AG09309 (cell line): ENCODE measurements at places on chromosomes 6 and 20.

- no peak for DNase-seq
Observed at GRCh38 chr6:25387483-25387882, 108.3 kb downstream of the CARMIL1 start.

GRCh38 chr6:131080084-131080483, 17.0 kb upstream of the EPB41L2 start:
- DNase-seq: no peak

GRCh38 chr20:47677635-47678453, 107.4 kb downstream of the SULF2 start:
- no peak for DNase-seq

DNA sequence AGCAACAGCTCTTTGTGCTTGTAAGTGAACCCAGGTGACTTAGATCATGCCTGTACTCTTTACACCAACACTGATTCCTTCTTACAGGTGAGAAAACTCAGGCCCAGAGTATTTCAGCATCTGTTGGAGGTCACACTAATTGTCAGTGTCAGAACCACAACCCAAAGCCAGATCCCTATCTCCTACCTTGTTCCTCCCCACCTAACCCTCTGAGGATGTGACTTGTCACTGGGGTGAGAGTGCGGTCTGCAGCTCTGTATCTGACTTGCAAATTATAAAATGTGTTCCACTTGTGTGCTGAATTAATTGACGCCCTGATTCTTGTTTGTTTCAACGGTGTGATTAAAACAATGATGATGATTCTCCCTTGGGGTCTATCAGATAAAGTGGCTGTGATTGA, 232.5 kb upstream of the KCNG1 start:
- DNase-seq: no peak

GRCh38 chr20:9699181-9699580, 139.7 kb downstream of the PAK5 start:
- DNase-seq: no peak

DNA sequence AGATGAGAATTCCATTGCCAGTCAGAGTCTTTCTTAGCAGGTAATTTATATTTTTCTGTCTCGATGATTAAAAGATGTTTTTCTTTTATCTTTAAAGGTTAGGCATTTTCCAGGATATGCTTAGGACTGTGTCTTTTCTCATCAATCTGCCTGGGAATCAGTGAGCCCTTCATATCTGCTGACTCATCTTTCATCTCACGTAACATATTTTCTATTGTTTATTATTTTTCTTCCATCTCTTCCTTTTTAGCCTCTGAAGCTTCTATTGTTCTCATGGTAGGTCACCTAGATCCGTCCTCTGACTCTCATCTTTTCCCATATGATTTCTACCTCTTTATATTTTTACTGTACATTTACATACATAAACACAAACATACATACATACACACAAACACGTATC, 8.7 kb downstream of the CCDC28A start:
- no peak for DNase-seq

DNA sequence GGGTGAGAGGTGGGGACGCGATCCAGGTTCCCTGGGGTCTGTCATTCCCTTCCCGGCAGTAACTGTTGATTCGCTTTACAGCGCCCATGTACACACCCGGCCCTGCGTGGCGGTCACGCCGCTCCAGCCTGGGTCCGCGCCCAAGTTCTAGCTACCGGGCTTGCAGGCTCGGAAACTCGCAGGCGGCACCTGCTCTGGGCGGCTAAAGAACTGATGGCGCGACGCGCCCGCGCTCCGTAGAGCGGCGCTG, 1.4 kb upstream of the POU3F2 start:
- no peak for DNase-seq

DNA sequence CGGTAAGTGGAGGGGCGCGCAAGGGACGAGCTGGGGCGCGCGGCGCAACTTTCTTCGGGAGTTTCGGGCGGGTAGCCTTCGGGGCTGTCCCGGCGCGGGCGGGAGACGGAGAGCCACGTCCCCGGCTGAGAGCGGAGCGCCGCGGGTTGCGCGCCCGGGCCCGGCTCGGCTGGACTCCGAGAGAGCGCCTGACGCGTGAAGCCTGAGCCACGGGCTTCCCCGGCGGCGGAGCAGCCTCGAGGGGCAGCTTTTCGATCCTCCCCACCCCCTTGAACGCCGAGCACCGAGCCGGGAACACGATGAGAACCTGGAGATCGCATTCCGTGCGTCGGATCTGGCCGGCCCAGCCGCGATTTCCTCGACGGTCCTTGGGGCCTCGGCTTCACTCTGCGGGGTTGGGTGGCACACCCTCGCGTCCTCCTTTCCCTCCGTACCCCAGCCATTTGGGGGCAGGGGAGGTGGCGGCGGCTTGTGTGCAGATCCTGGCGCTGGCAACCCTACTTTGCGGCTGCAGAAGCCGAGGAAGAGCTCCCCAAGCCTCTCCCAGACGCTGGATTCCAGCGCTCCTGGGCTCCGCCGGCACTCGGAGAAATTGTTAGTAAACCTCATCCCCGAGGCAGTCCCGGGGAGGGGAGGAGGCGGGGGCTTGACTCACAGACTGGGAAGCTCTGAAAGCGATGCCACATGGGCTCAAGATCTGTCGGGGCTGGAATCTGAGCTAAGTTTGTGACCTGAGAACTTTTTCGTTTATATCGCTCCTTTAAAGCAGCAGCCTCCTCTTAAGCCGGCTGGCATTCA, 572 bp downstream of the DSE start:
- peak; percentile 75 for DNase-seq

- DNase-seq: no peak
Observed at GRCh38 chr20:1802385-1803060, 92.7 kb upstream of the SIRPA start.

DNA sequence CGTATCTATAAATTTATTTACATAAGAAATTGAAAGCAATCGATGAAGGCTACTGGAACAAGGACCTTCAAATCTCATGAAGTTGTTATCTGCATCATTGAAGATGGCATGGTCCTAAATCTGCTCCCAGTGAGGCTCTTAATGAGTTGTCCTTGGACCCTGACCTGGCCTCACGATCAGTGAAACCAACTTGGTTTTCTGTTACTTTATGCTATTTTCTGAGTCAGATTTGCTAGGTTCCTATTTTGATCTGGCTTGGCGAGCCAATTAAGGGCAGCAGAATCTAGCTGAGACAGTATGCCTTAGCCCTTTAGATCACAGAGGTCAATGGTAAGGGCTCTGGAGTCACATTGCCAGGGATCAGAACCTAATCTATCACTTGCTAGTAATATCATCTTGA, 30.1 kb upstream of the NOX3 start:
- no peak for DNase-seq

GRCh38 chr6:819122-819521, 126.2 kb upstream of the EXOC2 start:
- DNase-seq: no peak

- no peak for DNase-seq
Observed at GRCh38 chr6:114171473-114171872, 171.3 kb downstream of the HS3ST5 start.

DNA sequence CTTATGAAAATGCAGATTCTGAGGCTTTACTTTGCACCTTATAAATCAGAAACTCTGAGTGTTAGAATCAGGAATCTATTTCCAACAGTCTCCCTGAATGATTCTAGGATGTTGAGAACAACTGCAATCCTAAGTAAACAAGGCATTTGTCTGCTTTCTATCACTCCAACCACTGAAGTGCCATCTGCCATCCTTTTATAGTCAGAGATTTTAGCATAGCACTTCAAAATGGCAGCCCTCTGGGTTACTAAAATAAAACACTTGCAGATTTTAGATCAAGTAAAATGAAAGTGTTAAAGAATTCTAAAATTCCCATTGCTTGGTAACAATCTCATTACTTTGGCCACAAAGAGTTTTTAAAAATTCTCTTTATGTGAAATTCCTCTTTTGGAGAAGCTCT, 258.9 kb downstream of the CD109 start:
- DNase-seq: no peak

GRCh38 chr20:53914781-53915445, 155.5 kb downstream of the BCAS1 start:
- no peak for DNase-seq

GRCh38 chr6:67506352-67506751, 1128.7 kb upstream of the ADGRB3 start:
- DNase-seq: no peak

DNA sequence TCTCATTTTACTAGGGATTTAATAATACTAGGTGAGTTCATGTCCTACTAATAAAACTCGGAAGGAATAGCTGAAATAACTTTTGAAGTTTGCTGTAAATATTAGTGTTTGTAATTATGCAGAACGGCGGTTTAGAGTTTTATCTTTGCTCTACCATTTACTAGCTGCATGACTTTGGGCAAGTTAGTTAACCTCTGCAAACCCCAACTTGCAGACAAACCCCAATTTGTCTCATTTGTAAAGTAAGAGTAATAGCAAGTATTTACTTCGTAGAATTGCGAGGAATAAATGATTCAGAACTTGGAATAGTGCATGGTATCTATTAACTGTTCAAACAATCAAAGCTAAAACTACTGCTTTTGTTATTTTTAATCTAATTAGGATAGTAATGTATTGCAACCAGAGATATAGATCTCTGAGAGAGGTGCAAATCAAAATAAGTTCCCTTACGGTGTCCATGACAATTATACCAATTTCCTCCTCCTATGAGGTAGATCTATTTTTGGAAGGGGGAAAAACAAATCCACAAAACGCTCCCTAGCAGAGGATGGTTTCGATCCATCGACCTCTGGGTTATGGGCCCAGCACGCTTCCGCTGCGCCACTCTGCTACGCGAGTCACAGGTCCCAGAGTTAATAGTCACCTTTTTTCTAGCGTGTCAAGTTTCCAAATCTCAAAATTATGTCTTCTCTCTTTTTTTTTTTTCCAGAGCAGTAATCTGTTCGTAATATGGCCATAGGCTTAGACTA, 35.1 kb upstream of the BTN3A2 start:
- DNase-seq: no peak

DNA sequence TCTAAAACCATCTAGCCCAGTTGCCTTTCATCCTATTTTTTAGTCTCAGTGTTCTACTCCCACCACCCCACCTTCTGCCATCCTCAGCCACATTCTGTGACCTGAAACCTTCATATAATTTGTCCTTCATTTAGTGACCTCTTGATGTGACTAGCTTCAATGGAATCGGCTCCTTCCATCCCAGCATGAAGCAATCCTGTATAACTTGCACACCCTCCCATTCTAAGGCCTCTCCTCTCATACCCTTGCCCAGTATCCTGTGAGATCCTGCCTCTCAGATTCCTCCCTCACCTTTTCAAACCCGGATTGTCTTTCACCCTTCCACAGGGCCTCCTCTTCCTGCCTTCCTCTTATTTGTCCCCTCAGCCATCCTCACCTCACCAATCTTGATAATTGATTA, 3.1 kb downstream of the ZNF76 start:
- no peak for DNase-seq

- no peak for DNase-seq
Observed at GRCh38 chr6:35076997-35077712, 64.0 kb downstream of the TCP11 start.

- DNase-seq: no peak
Observed at GRCh38 chr6:41546866-41547798, 951 bp downstream of the FOXP4 start.

- DNase-seq: no peak
Observed at GRCh38 chr6:72631480-72631879, 9.6 kb downstream of the KCNQ5 start.

DNA sequence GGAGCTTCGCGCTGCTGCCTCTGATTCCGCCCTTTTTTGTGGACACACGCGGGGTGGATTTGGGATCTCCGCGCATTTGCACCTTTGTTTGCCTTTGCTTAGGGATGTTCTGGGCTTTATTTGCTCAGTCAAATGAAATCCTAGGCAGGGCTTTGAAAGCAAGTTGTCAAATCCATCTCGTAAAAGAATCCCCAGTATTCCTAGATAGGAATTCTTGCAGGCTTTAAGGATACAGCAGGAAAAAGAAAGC, 453 bp downstream of the CEP57L1 start:
- no peak for DNase-seq

DNA sequence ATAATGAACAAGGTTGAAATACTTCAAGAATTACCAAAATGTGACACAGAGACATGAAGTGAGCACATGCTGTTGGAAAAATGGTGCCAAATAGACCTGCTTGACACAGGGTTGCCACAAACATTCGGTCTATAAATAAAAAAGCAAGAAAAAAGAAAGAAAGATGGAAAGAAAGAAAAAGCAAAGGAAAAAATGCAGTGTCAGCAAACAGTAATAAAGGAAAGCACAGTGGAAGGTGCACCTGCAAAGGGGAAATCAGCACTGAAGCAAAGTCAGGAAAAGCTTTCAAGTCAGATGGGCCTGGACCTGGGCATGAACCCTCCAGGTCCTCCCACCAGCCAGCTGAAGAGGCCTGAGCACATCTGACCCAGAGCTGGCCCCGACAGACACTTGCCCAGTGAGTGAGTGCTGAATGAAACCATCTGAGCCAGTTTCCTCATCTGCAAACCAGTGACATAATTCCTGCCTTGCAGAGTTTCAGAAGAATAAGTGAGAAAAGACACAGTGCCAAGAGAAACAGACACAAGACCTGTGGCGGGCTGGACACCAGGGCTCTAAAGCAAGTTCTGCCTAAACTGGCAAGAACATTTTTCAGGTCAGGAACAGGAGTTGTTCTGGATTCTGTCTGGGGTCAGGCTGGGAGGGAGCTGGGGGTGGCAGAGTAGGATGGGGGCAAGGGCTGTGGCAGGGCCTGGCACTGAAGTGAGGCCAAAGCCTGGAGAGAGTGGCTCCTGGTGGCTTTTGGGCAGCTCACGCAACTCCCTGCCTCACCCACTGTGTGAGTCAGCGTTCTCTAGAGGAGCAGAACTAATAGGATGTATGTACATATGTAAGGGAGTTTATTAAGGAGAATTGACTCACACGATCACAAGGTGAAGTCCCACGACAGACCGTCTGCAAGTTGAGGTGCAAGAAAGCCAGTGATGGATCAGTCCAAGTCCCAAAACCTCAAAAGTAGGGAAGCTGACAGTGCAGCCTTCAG, 23.9 kb upstream of the MICB start:
- no peak for DNase-seq

DNA sequence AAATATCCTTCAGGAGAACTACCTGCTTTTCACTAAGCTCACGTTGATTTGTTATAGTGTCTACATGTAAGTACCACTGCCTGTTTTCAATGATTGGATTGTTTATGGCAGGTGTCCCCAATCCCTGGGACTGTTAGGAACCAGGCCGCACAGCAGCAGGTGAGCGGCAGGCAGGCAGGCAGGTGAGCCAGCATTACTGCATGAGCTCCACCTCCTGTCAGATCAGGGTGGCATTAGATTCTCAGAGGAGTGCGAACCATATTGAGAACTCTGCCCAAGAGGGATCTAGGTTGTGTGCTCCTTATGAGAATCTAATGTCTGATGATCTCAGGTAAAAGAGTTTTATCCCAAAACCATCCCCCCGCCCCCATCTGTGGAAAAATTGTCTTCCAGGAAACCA, 303.3 kb downstream of the EYA4 start:
- DNase-seq: no peak

- peak; percentile 59 for DNase-seq
Observed at GRCh38 chr20:58109126-58109880, 119.2 kb downstream of the ANKRD60 start.

GRCh38 chr20:53045941-53046340, 73.8 kb downstream of the TSHZ2 start:
- DNase-seq: no peak

GRCh38 chr20:20657092-20657491, 55.4 kb downstream of the RALGAPA2 start:
- DNase-seq: no peak

- no peak for DNase-seq
Observed at GRCh38 chr6:12947151-12947871, 230.7 kb downstream of the PHACTR1 start.
